ENCODE measurements at places on chromosomes 7 and 10. TPM values are rescaled to one million over a fixed set of nuclear protein-coding genes. Genes with fewer than 3 reads are reported as not detected.
A peak's percentile ranks its signal among the peaks of the same experiment; 100 is the strongest.

The NEUROD6 gene
- 0.04 TPM for total RNA-seq

DNA sequence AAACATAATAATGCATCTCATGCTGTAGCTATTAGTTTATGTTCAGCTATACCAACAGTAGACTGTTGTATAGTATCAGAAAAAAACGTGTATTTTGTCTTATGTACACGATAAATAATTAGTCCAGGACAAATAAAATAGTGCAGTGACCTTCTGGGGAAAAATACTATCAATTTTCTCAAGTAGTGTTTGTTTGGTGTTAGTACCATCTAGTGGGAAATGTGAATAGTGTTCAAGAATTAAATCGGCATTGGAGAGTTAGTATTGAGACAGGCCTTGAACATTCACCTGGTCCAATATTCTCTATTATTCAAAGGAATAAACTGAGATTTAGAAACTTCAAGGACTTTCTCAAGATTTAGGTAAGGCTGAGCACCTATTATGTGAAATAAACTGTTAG lies 21.7 kb upstream of the OR2A5 start:
- no peaks in the 10 kb centered on the region for H3K27me3 ChIP-seq
- peak; percentile 57 for DNase-seq
- H3K27ac ChIP-seq, result no peak overlapping the region
- H3K4me3 ChIP-seq, result no peak overlapping the region
- no peaks in the 10 kb centered on the region for H3K4me1 ChIP-seq

The CFTR gene
- 0.04 TPM for total RNA-seq

GRCh38 chr10:87706731-87707130 lies 47.1 kb downstream of the PAPSS2 start:
- H3K27ac ChIP-seq, result no peak overlapping the region
- no peak for DNase-seq
- no peak overlapping the region for H3K4me3 ChIP-seq

DNA sequence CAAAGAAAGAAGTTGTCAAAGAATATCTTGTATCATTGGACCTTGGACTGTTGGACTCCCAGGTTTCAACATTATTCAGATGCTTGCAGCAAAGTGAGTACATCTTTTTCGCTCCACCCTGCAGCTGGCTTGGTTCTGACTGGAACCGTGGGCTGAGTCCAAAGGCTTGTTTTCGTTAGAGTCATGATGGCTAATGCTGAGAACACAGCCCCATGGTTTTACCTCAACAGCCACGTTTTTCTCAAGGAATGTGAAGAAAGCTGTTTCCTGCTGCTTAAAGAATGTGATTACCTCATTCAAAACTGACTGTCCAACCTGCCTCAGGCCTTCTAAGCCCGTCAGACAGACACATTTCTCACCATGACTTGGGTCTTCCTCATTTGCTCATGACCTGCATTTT lies 69.5 kb downstream of the STEAP1B start:
- no peaks in the 10 kb centered on the region for H3K27me3 ChIP-seq
- no peaks in the 10 kb centered on the region for H3K4me1 ChIP-seq
- H3K36me3 ChIP-seq, result no peaks in the 10 kb centered on the region

DNA sequence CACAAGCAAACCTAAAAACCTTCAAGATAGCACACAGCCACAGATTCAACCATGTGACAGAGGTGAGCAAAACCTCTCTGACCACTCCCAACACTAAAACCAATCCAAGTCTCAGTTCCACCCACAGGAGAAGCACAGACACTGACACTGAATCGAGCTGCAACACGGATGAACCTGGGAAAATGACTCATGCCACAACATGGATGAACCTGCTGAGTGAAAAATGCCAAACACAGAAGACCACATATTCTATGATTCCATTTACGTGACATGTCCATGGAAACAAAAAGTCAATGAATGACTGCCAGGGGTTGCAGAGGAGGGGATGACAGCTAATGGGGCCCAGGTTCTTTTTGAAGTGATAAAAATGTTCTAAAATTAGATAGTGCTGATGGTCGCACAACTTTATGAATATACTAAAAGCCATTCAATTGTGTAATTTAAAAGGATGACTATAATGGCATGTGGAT lies 22.0 kb downstream of the CYTH3 start:
- H3K4me1 ChIP-seq, result peaks cover 24% of the 10 kb centered on the region
- no peak for DNase-seq
- no peak overlapping the region for H3K4me3 ChIP-seq
- no peak overlapping the region for H3K27ac ChIP-seq
- H3K36me3 ChIP-seq, result no peaks in the 10 kb centered on the region
- H3K27me3 ChIP-seq, result no peaks in the 10 kb centered on the region

DNA sequence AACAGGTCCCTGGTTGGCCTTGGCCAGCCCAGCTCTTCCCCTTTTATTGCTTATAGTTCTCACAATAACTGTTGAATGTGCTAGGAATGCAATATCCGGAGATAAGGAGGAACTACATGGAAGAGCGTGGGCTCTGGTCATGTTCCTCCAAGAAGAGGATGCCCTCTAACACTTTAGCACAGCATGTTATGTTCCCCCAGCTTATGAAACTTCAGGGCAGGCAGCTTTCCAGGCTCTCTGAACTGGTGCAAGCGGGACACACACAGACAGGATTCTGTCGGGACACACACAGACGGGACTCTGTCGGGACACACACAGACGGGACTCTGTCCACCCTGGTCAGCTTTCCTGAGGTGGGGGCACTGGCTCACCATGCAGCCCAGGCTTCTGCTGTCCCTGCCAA lies 141.6 kb downstream of the PKD1L1 start:
- no peaks in the 10 kb centered on the region for H3K36me3 ChIP-seq
- no peaks in the 10 kb centered on the region for H3K27me3 ChIP-seq
- DNase-seq, result peak; percentile 44
- no peak overlapping the region for H3K4me3 ChIP-seq
- H3K27ac ChIP-seq, result no peak overlapping the region
- peaks cover 6% of the 10 kb centered on the region for H3K4me1 ChIP-seq

The TMEM184A gene
- total RNA-seq, result 0.49 TPM

The GNAT3 gene
- total RNA-seq, result not detected

- no peaks in the 10 kb centered on the region for H3K4me1 ChIP-seq
- no peak overlapping the region for H3K4me3 ChIP-seq
- H3K27ac ChIP-seq, result no peak overlapping the region
- DNase-seq, result no peak
- no peaks in the 10 kb centered on the region for H3K27me3 ChIP-seq
Observed at GRCh38 chr10:21020545-21020944, 123.4 kb upstream of the NEBL start.

DNA sequence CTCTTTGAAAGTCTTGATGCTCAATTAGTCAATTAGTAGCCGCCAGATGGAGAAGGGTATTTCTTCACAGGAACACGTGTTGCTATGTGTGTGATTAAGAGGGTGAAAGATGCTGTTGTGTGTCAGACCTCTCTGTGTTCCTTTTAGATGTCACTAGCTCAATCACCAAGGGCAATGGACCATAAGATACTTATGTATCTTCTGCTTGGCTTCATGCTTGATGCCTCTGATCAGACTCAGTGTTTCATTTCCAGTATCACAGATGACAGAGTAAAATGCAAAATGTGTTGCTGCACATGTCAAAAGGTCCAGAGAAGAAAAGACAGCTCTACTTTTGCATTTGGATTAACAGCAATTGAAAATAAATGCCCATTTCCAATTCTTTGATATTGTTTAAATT lies 865.9 kb downstream of the CNTNAP2 start:
- H3K27me3 ChIP-seq, result no peaks in the 10 kb centered on the region
- no peak for DNase-seq
- H3K27ac ChIP-seq, result no peak overlapping the region
- H3K4me1 ChIP-seq, result no peaks in the 10 kb centered on the region
- H3K4me3 ChIP-seq, result no peak overlapping the region

DNA sequence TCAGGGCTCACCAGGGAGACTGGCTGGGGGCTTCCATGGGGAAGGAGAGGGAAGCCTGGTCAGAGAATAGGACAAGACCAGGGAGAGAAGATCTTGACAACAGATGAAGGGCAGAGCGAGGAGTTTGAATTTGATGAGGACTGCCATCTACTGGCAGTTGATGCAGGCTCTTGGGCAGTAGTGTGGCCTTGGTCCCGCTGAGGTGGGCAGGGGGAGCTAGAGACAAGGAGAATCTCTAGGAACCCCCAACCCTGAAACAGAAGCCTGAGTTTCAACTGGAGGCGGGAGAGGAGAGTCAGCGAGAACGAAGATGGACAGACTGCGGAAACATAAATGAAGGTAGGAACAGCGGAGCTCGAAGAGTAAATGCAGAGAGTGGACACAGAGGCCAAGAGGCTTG lies 81.0 kb downstream of the PPP1R3C start:
- H3K4me1 ChIP-seq, result peaks cover 21% of the 10 kb centered on the region
- no peaks in the 10 kb centered on the region for H3K36me3 ChIP-seq

DNA sequence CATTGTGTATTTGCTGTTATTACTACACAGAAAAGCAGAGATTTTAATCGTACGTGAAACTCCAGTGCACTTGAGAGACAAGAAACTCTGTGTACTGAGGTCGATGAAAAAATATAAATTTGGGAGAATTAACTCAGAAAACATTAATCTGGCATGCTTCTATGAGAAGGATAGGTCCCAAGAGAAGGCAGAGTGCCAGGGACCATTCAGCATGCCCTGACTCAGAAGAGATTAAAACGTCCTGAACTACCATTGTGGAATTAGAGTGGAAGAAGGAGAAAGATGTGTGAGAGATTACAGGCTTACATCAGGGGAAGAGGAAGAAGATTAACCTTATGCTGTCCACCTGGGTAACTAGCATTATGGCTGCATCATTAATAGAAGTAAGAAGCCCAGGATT lies 72.4 kb downstream of the REEP3 start:
- no peak overlapping the region for H3K27ac ChIP-seq
- H3K4me3 ChIP-seq, result no peak overlapping the region
- no peak for DNase-seq
- no peaks in the 10 kb centered on the region for H3K4me1 ChIP-seq
- peaks cover 5% of the 10 kb centered on the region for H3K36me3 ChIP-seq
- H3K27me3 ChIP-seq, result no peaks in the 10 kb centered on the region

The SORBS1 gene
- total RNA-seq, result 50.4 TPM
